GM23248 (cell line): ENCODE measurements at places on chromosomes 4 and X. TPM values are rescaled to one million over a fixed set of nuclear protein-coding genes. Genes with fewer than 3 reads are reported as not detected.

The P2RY8 gene
- 0.04 TPM in 1 of 2 replicates, not detected in the other for polyA plus RNA-seq

The EOLA2 gene
- polyA plus RNA-seq: 45.2 and 48.2 TPM in 2 replicates

The LNX1 gene
- polyA plus RNA-seq: 6.3 and 6.7 TPM in 2 replicates

The PPP2R3B gene
- polyA plus RNA-seq: 4.7 and 7.4 TPM in 2 replicates

GRCh38 chr4:52799813-52800212 lies 48.6 kb upstream of the ERVMER34-1 start:
- no peak for DNase-seq
